ENCODE measurements at places on chromosomes 12 and 14. TPM values are rescaled to one million over a fixed set of nuclear protein-coding genes. Genes with fewer than 3 reads are reported as not detected.

PRH1 gene
- total RNA-seq: 8.4 TPM

NTF3 gene
- total RNA-seq: not detected

SERPINA12 gene
- total RNA-seq: not detected

CISTR gene
- total RNA-seq: not detected

GCH1 gene
- total RNA-seq: 7.1 TPM

LRRC10 gene
- not detected for total RNA-seq

OXA1L gene
- 118 TPM for total RNA-seq
